ENCODE measurements at places on chromosomes 7 and 10.

DNA sequence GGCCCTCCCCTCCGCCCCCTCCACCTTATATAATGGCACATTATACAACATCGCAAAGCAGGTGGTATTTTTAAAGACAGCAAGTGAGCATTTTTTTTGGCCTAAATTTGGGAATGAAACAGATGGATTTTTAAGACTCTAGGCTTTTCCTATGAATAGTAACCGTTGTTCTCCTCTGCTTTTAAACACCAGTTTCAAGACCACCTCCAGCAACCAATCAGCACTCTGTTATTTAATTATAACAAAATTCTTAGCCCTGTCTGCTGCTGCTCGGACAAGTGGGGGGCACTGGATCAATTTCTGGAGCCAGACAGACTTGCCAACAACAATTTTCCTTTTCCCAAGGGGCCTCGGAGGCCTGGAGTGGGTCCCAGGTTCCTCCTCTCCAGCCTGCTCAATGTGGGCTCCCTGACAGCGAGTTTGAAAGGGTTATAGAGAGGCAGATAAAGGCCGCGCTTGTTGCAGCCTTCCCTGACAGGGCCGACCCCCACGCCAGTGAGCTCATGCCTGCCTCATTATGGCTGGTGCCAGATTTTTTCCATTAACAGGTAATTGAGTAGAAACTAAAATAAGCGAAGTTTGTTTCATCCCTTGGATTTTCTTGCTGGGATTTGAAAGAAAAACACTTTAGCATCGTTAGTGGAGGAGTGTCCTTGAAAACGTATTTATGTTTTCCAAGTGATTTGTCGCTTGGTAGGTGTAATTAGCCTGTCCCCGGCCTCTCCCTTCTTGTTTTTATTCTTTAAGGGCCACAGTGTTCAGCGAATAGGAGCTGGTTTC is 227.3 kb downstream of the TCF7L2 start:
- no peak for DNase-seq

GRCh38 chr7:103687951-103688350 is 241.9 kb upstream of the SLC26A5 start:
- no peak for DNase-seq

- no peak for DNase-seq
Measured at GRCh38 chr7:85730012-85730411, 543.2 kb upstream of the SEMA3D start.

GRCh38 chr7:1693991-1694524 is 24.0 kb downstream of the ELFN1 start:
- DNase-seq = no peak

DNA sequence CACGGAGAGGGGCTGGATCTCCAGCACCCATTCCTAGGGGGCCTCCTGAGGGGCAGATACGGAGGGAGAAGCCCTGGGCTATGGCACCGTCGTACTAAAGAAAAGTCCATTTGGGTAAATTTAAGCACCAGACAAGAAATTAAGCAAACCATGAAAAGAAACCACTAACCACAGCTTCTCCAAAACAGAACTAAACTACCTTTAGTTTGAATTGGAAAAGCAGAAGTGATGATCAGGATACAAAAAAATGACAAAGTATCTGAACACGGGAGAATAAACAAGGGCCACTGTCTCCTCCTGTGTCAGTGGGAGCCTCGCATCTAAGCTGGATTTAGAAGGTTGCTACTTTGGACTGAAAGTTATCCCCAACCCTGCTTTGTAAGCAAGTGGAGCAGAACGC is 69.1 kb downstream of the DIP2C start:
- no peak for DNase-seq

DNA sequence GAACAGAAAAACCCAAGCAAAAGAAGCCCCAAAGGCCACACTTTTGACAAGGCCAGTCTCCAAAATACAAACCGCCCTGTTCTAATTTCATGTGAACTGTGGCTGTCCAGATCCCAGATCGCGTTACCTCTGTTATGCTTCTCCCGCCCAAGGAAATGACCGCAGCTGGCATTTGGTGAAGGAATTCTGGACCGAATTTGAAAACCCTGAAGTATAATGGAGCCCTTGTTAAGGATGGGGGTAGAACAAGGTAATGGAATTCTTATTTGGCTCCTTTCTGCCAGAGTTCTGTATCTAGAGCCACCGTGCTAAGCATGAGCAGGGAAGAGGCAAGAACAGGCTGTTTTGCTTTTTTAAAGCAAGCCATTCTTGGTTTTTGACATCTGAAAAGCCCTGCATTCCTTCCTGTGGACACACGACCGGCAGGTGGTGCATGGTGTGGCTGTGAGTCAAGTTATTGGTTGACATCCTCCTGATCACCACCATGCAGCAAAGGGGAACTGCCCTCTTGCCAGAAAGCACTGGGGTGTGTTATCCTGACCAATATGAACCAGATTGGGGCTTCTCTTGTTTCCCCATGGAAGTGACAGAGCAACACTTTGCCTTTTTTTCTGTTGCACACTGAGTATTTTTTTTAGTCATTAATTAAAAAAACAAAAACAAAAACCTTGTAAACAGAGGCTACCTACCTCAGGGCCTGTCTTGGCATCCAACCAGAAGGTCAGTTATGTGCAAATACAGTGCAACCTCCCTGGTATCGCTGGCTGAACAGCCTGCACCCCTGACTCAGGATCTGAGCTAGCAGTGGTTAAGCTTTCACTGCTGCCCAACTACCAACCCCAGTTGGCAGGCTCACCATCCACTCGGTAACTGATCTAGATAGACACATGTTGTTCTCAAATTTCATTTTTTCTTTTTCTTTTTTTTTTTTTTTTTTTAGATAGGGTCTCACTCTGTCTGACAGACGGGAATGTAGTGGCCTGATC is 14.2 kb downstream of the UCMA start:
- peak; percentile 49 for DNase-seq
